C1 segment of cervical spinal cord (tissue), 14 donors: ENCODE measurements at places on chromosomes 13 and 19.

- no peak for DNase-seq
Observed at GRCh38 chr13:107258599-107259187, 690.8 kb upstream of the ARGLU1 start.

- no peak for DNase-seq
Observed at GRCh38 chr13:113890774-113891480, 27.1 kb upstream of the GAS6 start.

DNA sequence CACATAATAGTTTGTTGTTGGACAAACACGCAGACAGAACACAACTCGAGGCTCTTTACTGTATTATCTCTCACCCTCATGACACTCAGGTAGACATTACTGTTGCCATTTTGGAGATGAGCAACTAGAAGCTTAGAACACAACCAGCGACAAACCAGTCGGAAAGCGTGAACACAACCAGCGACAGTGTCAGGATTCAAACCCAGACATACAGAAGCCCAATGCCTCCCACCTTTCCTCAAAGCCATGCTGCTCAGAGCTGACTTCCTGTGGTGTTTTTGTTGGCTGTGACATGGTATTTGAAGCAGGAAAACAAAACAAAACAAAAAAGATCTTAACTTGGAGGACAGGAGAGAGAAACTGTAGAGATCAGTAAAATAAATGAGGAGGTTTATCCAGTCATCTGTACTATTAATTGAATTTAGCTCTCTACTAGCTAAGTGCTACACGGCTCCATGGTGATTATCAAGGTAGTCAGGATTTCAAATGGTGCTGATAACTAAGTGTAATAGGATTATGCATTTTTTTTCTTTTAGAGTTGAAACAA, 92.1 kb downstream of the STARD13 start:
- DNase-seq: no peak

- no peak for DNase-seq
Observed at GRCh38 chr13:114311908-114312307, 2.4 kb upstream of the CHAMP1 start.

DNA sequence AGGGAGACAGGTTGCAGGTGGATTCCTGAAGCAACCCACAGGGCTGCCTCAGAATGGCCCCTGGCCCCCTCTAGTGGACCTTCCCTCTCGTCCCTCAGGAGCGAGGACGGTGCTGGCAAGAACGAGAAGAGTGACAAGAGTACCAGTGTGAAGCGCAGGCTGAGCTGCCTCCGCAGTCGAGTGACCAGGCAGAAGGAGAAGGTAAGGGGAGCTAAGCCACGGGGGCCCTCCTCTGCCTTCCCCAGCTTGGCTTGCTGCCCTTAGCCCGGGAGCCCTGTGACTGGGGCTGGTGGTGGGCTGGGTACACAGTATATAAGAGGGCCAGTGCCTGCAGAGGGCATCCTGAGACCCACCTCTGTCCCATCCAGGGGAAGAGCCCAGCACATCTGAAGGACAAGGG, 34.0 kb downstream of the ARHGEF18 start:
- DNase-seq: no peak

DNA sequence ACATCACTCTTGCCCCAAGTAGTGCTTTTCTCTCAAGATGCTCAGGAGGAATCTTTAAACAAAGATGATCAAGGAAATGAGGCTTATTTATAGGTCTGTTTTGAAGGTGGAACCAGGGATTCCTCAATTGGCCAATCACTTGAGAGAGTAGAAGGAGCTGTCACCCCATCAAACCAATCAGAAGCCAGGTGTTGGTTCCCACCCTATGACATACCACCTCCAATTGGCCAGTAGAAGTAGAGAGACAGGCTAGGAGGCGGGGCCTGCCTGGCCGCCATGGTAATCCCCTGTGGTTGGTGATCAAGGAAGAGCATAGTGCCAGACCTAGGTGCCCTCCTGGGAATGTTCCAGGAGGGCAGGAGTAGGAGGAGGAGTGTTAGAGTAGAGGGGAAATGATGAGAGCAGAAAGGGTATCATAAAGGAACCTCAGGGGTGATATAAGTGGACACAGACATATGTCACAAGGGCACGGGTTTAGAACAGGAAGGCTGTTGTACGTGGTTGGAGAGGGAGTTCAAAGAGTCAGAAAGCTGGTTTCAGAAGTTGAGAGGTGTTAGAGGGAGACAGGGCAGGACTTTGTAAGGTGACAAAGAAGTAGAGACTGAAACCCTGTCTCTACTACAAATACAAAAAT, 10.5 kb downstream of the PMIS2 start:
- DNase-seq: no peak

DNA sequence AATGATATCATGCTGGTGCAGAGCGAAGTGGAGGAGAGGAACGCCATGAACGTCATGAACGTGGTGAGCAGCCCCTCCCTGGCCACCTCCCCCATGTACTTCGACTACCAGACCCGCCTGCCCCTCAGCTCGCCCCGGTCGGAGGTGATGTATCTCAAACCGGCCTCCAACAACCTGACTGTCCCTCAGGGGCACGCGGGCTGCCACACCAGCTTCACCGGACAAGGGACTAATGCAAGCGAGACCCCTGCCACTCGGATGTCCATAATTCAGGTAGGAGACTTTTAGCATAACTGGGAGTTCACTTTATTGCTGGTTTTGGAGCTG, 3.3 kb downstream of the PCDH17 start:
- DNase-seq: no peak

- DNase-seq: no peak
Observed at GRCh38 chr19:1668048-1668485, 15.7 kb upstream of the TCF3 start.

- DNase-seq: peak; percentile 19
Observed at GRCh38 chr19:46824890-46825730, 25.5 kb downstream of the AP2S1 start.

DNA sequence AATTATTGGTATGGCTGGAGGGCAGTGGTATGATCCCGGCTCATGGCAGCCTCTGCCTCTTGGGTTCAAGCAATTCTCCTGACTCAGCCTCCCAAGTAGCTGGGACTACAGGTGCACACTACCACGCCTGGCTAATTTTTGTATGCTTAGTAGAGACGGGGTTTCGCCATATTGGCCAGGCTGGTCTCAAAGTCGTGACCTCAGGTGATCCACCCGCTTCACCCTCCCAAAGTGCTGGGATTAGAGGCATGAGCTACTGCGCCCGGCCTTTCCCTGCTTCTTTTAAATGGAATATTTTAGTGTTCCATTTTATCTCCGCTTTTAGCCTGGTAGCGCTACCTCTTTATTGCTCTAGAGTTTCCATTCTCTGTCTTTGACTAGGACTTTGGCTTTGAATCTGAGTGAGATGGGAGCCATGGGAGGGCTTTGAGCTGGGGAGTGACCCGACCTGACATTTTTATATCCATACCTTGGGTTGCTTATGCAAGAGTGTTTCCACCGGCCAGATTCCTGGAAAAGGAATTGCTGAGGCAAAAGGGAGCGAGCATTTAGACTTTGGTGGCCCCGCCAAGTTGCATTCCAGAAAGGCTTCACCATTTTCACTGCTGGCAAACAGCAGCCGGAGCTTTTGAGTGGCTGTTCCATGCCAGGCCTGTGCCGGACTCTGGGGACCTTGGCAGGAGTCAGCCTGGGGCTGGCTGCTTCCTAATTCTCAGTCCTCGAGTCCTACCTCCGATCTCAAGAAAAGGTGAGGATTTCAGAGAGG, 22.9 kb downstream of the BICRA start:
- DNase-seq: no peak

DNA sequence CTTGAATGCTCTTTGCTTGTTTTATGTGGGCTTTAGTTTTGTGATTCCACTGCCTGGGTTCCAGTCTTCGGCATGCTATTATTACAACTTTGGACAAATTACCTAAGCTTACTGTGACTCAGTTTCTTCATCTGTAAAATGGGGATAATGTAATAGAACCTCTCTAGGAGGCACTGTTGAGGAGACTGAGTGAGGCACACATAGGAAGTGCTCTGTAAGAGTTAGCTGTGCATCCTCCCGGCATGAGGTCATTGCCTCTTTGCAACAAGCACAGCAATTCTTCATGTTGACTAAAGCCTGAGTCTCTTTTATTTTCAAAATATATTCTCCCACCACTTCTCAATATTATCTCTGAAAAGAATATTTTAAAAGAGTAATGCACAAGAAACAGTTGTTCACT, 227.4 kb downstream of the DLEU7 start:
- no peak for DNase-seq

DNA sequence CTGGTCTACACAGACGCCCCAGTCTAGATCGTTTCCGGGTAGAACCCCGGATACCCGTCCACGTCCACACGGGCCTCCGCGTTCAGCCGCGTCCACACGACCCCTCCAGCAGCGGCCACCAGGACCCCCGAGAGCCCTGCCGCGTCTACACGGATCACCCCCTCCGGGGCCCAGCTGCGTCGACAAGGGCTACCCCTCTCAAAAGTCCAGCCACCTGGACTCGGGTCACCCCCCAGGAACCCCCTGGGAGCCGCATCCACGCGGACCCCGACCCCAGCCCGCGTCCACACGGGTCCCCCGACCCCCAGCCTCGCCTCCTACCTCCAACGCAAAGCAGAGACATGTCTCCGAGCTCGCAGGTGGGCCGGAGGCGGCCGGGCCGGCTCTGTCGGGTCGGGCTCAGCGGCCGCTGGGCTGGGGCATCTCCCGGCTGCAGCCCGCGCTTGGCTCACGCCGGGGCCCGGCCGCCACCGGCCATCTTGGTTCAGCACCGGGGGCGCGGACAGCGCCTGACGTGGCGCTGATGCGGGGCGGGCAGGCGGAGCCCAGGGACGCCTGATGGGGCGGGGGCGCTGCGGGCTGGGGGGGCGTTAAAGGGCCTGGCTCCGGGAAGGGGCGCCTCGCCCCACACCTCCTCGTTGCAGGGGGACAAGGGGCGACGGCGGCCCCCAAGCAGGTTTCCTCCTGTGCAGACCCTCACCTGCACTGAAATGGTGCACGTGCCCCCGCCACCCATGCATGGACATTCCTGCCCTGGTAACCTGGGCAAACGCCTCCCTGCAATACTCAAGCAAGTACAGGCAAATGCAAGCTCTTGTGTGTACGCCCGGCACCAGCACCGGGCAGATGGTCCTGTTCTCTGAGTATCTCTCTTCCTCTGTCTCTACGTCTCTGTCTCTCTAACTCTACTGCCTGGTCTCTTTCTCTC, at the start of gene UNC13A:
Gene UNC13A (minus strand): TSS at position 498 of the 928 bp plus-strand sequence. CDS start 155 bp downstream, at position 343.
- peak; percentile 62 for DNase-seq

DNA sequence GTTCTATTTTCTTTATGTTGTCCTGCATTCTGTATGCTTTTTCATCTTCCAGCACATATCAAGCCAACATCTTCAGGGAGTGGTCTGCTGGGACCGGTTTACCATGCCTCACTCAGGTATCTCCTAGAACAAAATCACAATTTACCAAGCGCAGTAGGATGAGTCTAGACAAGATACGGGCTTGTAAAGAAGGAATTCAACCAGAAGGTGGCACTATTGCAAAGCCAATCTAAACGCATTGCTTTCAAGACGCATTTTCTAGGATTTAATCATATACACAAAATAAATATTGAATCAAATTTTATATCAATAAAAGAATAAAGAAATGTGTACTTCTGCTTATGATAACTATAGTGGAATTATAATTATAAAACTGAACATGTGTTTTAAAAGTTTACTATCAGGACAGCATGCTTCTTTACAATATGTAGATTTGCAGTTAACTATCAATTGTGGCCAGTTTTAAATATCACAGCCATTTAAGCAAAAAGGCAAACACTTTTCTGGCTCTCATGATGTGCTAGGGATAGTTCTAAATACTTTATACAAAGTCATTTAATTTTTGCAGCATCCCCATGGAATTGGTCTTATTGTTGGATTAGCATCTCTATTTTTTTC, 16.1 kb upstream of the TPP2 start:
- no peak for DNase-seq

DNA sequence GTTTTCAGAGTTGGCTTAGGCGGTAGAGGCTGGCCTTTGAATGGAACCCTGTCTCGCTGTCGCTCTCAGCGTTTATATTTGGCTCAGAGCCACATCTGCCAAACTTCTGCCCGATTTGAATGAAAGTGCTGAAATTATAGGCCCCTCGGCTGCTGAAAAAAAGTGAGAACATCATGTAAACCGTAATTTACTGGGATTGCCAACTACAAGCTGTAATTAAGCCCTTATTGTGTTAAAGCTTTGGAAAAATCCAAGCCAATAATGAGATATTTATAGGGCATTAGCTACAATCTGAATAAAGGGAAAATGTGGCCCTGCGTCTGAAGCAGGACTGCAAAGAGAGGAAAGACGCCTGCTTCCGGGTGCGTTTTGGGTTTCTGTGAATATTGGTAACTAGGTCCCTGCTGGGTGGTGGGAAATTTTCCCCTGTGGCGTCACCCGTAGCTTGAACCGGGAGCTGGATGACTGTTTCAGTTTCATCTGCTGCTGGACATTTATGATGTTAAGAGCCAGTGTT, 9.9 kb downstream of the DNM2 start:
- DNase-seq: peak; percentile 29
